Stimulated activated CD8-positive, alpha-beta memory T cell treated with anti-CD3 and anti-CD28 coated beads, Interleukin-7, amount 100 ng/mL, for 1 hour (primary cell): ENCODE measurements at places on chromosomes 7 and 10.

DNA sequence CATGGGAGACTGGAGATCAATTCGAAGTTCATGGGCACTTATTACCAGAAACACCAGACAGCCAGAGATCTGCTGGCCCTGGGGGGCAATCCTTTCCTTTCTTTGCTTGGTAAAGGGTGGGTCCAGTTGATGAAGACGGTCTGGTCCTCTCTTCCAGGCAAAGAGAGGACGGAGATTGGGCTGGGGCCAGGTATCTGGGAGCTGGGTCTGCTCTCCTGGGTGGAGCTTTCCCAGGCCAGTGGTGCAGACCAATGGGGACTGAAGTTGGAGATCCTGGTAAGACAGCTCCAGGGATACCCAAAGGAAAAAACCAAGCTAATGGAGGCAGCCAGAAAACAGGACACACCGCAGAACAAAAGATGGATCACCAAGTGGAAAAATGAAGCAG is 18.3 kb downstream of the NOD1 start:
- DNase-seq: no peak

GRCh38 chr7:132551886-132552285 is 24.4 kb downstream of the PLXNA4 start:
- no peak for DNase-seq

DNA sequence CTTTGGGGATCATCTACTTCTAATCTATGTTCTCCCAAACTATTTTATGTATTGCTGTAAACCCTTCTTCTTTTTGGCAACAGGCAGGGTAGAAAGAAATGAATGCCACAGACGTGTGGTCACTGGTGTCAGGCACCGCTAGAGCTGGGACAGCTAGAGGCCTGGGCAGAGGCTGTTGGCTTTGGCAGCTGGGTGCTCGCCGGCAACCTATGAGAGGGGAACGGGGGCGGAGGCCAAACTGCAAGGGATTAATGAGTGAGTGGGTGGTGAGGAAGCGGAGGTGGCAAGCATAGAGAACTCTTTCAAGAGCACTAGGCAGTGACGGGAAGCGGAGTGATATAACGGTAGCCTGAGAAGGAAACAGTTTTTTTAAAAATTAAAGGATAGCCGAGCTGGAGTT is 78.5 kb downstream of the CREB5 start:
- DNase-seq: no peak

DNA sequence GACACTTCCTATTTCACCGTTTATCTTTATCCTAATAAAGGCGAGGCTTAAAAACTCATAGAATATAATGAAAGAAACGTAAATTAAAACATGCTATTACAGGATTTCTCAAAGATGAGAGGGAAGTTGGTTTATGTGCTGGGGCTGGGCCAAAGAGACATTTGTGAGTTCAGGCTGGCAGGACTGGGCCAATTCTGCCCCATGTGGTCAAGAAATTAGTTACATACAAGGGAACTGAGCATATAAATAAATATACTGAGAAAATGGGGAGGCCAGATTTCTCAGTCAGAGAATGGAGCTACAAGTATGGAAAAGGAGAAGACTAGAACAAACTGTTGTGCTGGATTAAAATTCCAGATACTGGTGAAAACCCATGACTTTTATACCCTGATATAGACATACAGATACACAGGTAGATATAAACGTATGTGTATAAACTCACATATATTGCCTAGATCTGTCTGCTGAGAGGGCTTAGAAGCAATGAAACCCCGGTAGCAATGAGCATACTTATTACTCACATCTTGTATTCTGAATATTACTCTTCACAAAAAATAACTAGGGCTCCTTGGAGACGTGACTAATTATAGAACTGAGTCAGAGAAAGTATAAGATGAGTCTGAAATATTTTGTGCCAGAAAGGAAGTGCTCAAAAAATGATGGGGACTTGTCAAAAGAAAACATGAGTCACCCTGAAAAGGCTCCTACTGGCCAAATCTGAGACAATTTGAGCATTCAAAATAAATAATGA is 155.7 kb upstream of the FGFR2 start:
- DNase-seq: no peak

DNA sequence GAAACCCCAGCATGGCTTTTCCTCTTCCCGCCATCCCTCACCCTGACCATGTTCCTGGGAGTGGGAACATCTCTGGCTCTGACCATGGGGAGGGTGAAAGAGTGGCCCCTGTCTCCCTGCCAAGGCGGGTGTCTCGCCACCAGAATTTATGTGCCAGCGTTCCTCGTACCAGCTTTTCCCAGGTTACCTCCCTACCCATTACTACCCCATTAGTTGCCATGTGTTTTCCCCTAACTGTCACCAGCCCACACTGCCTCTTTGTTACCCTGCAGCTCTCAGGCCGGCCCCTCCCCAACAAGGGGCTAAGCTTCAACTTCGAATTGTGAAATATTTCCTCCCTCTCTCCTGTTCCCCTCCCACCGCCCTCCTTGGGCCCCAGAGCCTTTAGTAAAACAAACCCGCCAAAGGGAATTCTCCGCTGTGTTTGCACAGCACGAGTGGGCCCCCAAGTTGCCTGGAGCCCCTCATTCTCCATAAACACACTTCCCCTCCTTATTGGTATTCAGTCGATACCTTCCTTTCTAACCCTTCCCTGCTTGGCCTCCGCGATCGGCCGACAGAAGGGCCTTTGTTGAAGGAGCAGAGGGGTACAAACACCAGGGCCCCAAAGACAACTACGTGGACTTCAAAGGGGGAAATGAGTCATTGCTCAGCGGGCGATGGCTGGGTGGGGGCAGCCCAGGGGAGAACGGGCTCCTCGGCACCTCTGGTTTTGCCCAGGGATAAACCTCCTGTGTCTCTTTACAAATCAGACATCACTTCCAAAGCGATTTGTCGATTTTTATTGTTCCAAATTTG is 45.5 kb downstream of the SLIT1 start:
- DNase-seq: no peak

DNA sequence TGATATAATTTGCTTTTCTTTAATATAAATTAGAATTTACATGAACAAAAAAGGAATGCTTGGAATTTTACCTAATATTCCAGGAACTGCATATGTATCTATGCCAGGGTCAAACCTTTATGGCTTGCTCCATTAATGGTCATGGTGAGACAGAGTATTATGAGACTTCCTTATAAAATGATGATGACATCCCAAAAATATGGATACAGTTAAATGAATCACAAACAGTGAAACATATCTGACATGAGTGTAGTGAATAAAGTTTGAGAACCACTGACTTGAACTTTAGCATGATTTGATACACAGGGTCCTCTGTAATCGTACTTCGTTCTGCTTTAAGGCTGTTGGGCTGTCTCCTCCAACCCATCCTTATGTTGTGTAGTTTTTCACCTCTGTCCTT is 51.8 kb downstream of the MARCHF5 start:
- no peak for DNase-seq

DNA sequence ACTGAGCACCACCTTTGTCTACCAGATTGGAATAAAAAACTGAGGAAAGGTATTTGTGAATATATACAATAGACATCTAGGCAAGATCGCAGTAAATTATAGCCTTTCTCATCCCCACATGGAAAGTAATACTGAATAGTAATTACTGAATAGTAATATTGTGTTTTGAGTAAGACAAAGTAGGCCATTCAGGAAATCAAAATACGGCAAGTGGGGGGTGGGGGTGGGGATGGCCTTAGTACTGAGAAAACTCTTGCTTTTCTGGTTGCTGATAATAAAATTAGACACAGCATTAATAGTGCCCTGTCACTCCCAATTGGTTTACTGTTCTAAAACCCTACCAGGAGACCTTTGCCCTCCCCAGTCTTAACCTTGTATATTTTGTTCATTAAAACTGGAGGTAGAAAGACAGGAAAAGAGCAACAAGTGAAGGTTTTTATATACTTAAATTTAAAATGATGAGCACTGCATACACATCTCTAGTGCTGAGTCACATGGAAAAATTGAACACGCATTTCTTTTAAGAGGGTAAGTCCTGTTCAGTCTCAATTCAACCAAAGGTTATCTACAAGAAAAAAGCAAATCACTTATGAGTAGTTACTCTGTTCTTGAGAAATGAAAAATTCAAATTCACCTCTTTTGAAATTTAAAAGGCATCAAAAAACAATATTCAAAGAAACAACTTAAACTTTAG is 65.6 kb downstream of the IGF2BP3 start:
- no peak for DNase-seq

DNA sequence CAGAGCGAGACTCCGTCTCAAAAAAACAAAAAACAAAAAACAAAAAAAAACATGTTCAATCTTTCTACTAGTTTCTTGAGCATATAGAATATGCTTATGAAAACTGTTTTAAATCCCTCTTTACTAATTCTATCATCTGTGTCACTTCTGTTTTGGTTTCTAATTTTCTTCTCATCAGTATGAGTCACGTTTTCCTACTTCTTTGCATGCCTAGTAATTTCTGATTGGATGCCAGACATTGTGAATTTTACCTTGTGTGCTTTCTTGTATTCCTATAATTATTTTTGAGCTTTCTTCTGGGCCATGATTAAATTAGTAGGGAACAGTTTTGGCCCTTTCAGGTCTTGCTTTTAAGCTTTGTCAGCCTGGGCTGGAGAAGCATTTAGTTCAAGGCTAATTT is 9.9 kb downstream of the MICU1 start:
- DNase-seq: no peak
